ENCODE measurements at places on chromosomes 4 and X. TPM values are rescaled to one million over a fixed set of nuclear protein-coding genes. Genes with fewer than 3 reads are reported as not detected.
A peak's percentile ranks its signal among the peaks of the same experiment; 100 is the strongest.

- DNase-seq, result no peak
Measured at GRCh38 chrX:11890836-11891514, 132.9 kb downstream of the MSL3 start.

DNA sequence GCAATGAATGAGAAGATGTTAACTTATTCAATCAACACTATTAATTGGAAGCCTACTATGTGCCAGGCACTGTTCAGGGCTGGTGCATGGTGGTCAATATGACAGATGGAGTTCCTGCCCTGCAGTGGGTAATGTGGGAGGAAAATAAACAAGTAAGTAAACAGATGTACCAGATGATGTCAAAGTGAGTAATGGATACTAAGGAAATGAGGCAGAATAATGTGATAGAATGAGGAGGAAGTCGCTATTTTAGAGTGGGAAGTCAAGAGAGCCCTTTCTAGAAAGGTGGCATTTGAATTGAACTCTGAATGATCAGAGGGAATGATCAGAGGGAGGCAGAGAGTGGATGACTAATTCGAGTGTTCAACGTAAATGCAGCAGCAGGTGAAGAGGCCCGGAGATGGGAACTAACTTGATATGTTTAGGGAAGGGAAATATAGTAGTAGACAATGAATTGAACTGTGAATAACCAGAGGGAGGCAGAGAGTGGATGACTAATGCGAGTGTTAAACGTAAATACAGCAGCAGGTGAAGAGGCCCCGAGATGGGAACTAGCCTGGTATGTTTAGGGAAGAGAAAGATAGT is 48.3 kb downstream of the HMGB3 start:
- DNase-seq, result no peak

DNA sequence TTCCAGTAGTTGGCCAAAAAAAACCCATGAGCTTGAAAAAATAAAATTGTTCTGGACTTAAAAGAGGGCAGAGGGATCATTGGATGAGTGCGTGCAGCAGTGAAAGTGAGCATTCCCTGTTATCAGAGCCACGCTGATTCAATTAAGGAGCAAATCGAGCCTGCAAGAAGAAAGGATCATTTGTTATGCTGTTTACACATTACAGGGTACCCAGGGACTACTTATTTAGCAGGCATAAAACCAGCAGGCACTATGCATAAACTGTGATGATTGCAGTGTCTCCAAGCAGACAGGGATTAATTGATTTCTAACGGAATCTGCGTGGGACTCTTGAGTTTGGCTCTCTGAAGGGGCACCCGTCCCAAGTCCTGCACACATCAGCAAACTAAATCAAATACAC is 83.5 kb downstream of the SHOX start:
- DNase-seq, result no peak

- peak; percentile 17 for DNase-seq
Measured at GRCh38 chrX:72131317-72132294, at the start of gene RTL5. TSS of gene RTL5 (minus strand) at chrX:72131915.

- DNase-seq, result peak; percentile 75
Measured at GRCh38 chr4:8409264-8410065, 31.1 kb downstream of the ACOX3 start.

GRCh38 chr4:142378179-142378578 is 467.9 kb downstream of the INPP4B start:
- DNase-seq, result no peak

DNA sequence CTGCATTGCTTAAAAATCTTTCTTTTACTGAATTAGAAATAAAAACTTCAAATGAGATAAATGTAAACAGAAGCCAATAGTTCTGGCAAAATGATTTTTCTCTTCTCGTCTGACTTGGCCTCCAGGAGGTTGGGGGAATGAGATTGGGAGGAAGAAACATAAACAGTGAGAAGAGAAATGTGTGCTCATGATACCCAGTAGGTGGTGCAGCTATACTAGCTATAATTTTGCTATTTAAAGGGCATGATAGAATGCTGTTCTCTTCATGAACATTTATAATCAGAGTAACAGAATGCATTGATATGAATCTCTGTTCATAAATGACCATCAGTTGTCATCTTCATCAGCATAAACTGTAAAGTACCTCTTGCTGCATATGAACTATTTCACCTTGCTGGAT is 85.5 kb downstream of the TACR3 start:
- DNase-seq, result no peak

FAM193A gene
- 35.5 TPM for total RNA-seq

MAGEB6 gene
- total RNA-seq, result not detected

All from activated CD4-positive, alpha-beta T cell treated with anti-CD3 and anti-CD28 coated beads, Interleukin-2, amount 10 ng/mL, durations not matched to agents 7 days and 5 days (primary cell).